ENCODE measurements at places on chromosomes 11 and 22.

- no peak for DNase-seq
Measured at GRCh38 chr11:64378335-64378880, 19.4 kb downstream of the RPS6KA4 start.

GRCh38 chr22:40258501-40258915 lies 80.8 kb downstream of the TNRC6B start:
- no peak for DNase-seq

DNA sequence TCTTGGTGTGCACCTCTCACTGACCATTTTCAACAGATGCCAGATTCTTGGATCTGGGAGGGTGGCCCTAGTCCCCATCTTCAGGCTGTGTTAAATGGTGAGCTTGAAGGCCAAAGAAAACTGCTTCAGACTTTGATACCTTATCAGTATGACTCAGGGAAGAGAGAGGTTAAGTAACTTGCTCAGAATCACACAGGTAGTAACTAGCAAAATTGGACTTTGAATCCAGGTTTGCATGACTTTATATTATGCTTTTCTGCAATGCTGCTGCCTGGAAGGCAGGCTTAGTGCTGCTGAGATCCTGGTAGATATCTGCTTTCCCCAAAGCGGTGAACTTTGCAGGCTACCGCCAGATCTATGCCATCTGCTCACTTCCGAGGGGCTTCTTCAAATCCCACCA lies 487.3 kb downstream of the INSC start:
- no peak for DNase-seq

- no peak for DNase-seq
Measured at GRCh38 chr11:70669871-70670675, 271.7 kb downstream of the CTTN start.

DNA sequence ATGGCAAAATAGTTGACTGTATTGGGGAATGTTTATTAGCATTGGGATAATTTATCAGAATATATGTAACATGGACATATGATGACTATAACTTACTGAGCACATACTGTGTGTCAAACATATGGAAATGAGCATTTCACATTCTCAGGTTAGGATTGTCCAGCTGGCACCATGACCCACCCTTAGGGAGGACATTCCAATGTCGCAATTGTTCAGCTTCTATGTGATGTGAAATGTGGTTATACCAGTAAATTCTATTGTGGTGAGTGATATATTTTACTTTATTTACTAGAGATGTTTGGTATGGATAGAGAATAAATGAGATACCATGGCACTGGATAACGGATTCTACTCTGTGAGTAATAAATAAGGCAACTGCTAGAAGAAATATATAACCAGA lies 50.4 kb downstream of the OR4A47 start:
- DNase-seq = no peak

- no peak for DNase-seq
Measured at GRCh38 chr22:43571181-43571580, 159.4 kb downstream of the MPPED1 start.

- DNase-seq = no peak
Measured at GRCh38 chr22:50219800-50220602, 19.2 kb downstream of the SELENOO start.

DNA sequence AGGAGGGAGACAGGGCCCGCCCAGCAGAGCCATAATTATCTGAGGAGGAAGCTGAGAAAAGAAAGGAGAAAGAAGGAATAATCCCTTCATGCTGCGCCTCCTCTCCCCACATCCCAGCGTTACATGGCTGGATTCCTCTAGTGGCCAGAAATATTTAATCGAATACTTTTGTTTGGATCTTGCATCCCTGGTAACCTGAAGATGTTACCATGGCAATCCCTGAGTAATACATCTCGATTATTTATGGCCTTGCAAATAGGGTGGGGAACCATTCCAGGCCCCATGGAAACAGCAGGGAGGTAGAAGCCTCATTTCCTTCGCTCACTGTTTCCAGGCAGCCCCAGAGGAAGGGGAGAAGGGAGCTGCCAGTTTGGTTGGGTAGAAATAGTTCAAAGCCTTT lies 357.7 kb downstream of the BUD13 start:
- no peak for DNase-seq

GRCh38 chr11:79113054-79113690 lies 327.7 kb downstream of the TENM4 start:
- DNase-seq = no peak

DNA sequence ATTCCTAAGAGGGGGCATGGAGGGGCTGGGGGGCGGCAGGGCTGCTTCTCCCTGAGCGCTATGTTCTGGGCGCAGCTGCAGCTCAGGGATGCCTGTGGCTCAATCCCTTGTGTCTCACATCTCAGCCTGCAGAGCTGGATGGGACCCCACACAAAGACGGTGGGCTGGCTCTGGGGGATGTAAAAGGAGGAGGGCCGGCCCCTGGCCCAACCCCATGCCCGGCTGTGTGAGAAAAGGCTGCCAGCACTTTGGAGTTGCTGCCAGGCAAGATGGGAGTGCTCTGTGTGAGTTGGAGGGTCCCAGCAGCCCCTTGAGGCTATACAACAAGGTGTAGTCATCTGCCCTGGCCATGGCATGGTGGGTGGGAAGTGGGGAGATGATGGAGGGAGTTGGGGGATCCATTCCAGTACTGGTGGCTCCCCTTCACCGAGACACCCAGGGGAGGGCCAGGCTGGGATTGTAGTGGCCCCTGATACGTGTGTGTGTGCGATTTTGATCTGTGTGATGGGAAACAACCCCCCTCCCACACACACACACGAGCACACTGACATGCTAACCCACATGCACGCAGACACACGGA lies 1.3 kb upstream of the TBX10 start:
- no peak for DNase-seq

GRCh38 chr11:64869571-64870175 lies 8.7 kb downstream of the EHD1 start:
- no peak for DNase-seq

GRCh38 chr22:41831383-41831782 lies 1.5 kb upstream of the SREBF2 start:
- no peak for DNase-seq

GRCh38 chr22:40202225-40202944 lies 24.7 kb downstream of the TNRC6B start:
- DNase-seq = no peak

GRCh38 chr22:22342697-22343580 lies 98.4 kb downstream of the VPREB1 start:
- no peak for DNase-seq

GRCh38 chr11:44943118-44943517 lies 7.6 kb downstream of the TP53I11 start:
- DNase-seq = peak; percentile 22

GRCh38 chr11:19828382-19829108 lies 115.9 kb downstream of the NAV2 start:
- DNase-seq = no peak

DNA sequence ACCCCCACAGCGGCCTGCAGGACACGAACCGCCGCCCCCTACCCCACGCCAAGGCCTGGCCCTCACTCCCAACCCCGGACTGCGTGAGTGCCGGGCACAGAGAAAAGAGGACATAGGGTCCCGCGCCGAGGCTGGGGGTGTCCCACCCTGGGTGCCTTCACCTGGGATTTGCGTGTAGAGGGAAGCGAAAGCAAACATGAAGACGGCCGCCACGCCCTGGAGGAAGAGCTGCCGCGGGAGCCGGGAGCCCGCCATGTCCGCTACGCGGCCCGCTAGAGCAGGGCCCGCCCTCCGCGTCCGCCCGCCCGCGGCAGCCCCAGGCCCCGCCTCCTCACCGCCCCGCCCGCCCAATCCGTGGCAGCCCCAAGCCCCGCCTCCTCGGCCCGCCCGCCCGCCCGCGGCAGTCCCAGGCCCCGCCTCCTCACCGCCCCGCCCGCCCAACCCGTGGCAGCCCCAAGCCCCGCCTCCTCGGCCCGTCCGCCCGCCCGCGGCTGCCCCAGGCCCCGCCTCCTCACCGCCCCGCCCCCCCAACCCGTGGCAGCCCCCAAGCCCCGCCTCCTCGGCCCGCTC lies at the start of gene LMF2:
Gene LMF2 (minus strand): TSS at position 282 of the 570 bp plus-strand sequence. CDS start 27 bp downstream, at position 255.
- peak; percentile 89 for DNase-seq

- DNase-seq = no peak
Measured at GRCh38 chr11:127006311-127006710, 5.7 kb upstream of the KIRREL3 start.

- no peak for DNase-seq
Measured at GRCh38 chr11:35162745-35163144, 23.8 kb downstream of the CD44 start.

DNA sequence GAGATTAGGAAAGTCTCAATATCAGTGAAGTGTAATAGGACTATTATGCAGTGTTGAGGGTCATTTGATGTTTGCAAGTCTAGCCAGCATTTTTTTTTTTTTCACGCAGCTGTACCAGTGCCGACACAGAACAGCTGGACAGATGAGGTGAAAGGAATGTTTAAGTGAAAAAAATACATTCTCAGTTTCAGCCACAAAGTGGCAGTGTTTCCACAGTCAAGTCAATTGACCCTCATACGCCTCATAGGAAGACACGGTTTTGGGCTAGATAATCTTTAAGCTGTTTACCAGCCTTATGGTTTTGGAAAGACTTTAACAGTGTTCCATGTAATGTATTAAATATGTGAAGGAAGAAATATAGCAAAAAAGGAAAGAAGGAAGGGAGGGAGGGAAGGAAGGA lies 349.9 kb upstream of the ANO3 start:
- DNase-seq = no peak

Measured in stimulated activated CD8-positive, alpha-beta memory T cell treated with anti-CD3 and anti-CD28 coated beads, Interleukin-7, amount 100 ng/mL, for 48 hours (primary cell).